ENCODE measurements at places on chromosomes 3 and 15.
A peak's percentile ranks its signal among the peaks of the same experiment; 100 is the strongest.

DNA sequence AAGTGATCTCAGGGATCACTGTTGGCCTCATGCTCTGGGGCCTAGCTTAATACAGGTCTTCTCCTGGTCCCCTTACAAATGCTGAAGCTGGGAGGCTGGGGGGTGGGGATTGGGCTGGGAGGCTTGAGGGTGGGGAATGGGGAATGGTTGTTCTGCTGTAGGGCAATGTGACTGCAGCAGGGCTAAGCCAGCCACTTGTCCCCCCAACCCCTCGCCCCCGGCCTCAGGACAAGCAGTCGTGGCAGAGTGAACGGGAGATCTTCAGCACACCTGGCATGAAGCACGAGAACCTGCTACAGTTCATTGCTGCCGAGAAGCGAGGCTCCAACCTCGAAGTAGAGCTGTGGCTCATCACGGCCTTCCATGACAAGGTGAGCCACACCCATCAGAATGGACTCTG is 17.2 kb upstream of the EXOG start:
- ATAC-seq = no peak

- ATAC-seq = no peak
Measured at GRCh38 chr15:42031198-42031915, 10.5 kb upstream of the PLA2G4E start.

DNA sequence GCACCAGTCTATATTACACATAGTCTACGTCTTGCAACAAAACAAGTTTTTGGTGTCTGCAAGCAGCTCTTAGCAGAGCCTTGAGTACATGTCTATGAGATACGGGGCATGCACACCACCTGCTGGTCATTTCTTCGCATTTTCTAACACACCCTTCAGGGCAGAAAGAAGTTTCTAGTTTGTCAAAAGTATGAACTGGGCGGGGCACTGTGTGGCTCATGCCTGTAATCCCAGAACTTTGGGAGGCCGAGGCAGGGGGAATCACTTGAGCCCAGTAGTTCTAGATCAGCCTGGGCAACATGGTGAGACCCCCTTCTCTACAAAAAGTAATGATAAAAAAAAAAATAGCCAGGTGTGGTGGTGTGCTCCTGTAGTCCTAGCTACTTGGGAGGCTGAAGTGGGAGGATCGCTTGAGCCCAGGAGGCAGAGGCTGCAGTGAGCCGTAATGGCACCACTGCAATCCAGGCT is 64.2 kb upstream of the ARL8B start:
- ATAC-seq = peak; percentile 97

DNA sequence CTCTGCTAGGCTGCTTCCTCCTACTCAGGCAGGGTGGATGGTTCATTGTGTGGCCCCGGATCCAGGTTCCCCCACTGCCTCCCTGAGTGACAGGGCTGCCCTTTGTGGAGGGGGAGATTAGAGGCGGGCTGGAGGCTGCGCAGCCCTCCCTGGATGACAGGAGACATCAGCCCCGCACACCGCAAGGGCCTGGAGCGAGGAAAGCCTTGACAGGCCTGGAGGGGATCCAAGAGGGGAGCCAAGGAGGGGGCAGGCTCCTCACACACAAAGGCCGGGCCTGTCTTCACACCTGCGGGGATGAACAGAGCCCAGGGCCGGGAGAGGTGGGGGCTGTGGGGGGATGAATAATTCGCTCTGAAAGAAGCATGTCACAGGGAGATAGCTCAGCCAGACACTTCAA is 72.9 kb downstream of the RPN1 start:
- ATAC-seq = no peak

DNA sequence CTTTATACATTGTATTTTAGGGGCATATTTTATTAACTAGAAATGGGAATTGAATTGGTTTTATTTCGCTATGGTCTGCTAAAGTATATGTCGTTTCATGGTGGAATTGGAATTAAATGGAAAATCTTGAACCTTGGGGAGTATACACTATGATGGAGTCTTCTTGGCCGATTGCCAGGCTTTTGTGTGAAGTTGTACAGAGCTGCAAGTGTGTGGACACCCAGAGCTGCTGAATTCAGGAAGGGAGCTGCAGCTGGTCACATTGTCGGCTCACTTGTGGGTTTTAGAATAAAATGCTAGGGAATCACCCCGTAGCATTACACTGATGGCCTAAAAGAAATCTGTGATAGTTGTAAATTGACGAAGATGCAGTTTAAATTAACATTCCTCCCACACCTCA is 35.1 kb downstream of the USP3 start:
- ATAC-seq = no peak

- no peak for ATAC-seq
Measured at GRCh38 chr3:52202384-52203077, 4.6 kb downstream of the ALAS1 start.
